NCI-H345 (cell line): ENCODE measurements at places on chromosomes 7 and 10.
A peak's percentile ranks its signal among the peaks of the same experiment; 100 is the strongest.

DNA sequence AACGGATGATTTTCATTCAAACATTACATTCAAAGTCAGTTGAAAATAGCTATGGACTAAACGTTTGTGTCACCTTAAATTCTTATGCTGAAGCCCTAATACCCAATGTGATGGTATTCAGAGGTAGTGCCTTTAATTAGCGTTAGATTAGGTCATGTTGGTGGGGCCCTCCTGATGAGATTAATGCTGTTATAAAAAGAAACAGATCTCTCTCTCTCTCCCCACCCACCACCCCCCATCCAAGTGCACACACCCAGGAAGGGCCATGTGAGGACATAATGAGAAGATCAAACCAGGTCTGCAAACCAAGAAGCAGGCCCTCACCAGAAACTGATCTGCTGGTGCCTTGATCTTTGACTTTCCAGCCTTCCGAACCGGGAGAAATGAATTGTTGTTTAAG lies 44.2 kb downstream of the ZNF438 start:
- no peak for DNase-seq

DNA sequence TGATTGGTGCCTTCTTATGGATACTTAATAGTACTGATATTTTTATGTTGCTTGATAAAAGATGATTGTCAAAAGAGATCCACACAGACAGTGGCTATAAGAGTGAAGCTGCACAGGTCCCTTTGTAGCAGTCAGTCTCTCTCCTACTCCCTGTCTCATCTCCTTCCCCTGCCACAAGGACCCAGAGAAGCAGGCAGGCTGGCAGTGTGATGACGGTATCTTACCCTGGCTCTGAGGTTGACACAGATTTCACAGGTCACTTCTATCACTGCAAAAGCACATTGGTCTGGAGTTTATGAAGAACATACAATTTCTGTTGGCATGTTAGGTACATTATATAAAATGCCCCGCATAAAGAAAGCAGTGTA lies 64.4 kb upstream of the AHR start:
- DNase-seq = no peak

DNA sequence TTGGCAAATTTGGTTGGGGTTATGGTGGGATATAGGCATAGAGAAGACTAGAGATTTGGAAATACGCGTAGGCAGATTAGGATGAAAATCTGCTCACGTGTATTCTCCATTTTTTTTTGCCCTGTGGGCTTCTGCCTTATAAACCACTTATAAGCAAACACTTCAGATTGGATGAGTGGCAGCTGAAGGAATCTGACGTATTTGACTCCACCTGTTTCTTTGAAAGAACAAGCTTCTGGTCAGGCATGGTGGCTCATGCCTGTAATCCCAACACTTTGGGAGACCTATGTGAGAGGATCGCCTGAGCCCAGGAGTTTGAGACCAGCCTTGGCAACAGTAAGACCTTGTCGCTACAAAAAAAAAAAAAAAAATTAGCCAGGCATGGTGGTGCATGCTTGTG lies 5.1 kb downstream of the STK31 start:
- no peak for DNase-seq

DNA sequence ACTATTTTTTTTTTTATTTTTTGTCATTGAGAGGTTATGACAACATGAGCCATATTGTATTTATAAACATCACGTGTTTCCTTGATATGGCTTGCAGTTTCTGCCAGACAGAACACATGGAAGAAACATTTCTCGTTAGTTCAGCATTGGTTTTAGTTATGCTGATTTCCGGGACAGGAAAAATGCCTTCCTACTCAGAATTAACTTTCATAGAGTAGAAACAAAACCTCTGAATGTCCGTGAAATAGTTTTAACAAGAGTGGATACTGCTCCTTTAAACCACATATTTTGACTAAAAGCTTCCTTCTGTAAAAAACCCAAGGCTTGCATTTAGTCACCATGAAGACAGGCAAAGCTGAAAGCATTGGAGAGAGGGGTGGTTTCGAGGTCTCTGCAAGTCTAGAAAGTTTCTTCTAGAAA lies 240.4 kb downstream of the KIAA1217 start:
- no peak for DNase-seq

DNA sequence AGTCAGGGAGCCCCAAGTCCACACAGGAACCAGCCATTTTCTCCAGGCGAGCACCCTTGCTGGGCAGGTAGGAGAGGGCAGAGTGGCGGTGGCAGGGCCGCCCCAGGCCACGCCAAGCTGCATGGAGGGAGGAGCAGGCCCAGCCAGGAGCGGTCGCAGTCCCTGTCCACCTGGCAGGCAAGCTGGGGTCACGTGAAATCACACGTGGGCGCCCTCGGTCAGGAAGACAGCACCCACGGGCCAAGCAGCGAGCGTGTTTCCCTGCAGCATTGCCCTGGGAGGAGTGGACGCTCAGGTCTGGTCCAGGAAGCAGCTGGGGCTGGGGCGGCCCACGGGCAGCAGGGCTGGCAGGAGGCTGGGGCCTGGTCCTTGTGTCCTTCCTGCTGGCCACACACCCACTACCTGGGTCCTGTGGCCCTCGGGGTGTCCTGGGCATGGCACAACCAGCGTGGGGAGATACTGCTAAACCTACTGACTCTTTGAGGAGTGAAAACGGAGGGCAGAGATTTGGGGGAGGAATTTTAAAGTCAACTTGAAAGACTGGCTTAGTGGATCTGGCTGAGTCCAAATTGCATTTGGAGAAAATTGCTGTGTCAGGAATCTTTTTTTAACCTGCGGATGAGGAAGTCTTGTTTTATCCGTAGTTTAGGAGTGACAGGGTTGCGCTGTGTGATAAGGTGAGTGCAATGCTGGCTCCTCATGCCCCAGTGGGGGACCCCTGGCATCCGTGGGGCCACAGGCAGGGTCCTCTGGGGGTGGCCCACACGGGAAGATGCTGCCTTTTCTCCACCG lies 12.2 kb upstream of the ADGRA1 start:
- DNase-seq = no peak

DNA sequence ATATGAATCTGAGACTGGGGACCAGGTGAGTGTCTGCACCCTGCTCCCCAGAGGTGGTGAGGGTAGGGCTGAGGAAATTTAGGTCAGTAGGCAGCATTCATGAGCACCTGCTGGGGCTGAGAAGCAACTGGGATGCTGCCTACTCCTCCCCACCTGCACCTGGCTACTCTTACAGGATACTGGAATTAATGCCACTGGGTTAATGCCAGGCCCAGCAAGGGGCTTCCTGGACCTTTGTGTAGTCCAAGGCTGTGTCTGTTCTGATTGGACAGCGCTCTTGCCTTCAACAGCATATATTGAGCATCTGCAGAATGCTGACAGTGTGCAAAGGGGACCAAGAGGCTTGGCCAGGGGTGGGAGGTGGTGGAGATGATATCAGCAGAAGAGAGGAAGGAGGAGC lies 32.1 kb downstream of the ADCYAP1R1 start:
- DNase-seq = no peak

GRCh38 chr7:111863269-111863668 lies 301.0 kb upstream of the IMMP2L start:
- no peak for DNase-seq

DNA sequence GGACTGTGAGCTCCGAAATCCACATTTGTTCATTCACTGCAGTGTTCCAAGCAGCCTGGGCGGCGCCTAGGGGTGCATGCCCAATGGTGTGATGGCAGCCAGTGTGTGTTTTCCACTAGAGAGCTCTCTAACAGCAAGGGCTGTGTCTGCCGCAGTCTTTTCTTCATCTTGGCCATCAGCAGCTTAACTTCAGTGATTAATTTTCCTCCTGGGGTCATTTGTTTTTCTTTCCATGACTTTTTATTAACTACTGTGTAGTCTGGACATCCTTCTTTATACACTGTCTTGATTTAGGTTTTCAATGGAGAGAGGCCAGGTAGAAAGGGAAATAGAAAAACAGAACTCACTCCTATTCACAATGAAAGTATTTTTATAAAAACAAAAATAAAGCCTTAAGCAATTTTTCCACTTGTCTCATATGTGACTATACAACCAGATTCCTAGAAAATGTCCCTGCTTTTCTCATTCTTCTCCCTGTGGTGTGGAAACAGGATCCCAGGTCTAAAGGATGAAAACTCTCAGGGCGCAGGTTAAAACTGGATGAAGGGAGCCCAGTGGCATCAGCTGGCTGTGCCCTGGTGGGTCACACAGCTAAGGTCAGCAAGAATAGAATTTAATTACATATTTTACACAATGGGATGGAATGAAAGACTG lies 176.8 kb downstream of the PKD1L1 start:
- DNase-seq = no peak

DNA sequence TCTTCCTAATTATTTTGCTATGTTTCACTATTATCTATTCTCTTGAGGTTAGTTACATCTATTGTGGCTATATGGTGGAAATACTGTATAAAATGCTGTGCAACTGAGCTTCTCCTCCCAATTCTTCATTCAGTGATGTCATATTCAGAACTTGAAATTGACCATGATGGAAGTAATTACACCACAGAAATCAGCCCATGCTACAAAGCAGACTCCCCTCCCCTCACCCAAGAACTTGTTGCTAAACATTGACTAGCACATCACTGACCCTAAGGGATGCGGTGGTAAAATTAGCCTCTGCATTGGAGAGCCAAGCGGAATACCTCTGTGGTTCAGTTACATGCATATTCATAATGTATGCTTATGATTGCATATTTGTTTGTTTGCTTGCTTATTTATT lies 8.8 kb downstream of the CALD1 start:
- no peak for DNase-seq

DNA sequence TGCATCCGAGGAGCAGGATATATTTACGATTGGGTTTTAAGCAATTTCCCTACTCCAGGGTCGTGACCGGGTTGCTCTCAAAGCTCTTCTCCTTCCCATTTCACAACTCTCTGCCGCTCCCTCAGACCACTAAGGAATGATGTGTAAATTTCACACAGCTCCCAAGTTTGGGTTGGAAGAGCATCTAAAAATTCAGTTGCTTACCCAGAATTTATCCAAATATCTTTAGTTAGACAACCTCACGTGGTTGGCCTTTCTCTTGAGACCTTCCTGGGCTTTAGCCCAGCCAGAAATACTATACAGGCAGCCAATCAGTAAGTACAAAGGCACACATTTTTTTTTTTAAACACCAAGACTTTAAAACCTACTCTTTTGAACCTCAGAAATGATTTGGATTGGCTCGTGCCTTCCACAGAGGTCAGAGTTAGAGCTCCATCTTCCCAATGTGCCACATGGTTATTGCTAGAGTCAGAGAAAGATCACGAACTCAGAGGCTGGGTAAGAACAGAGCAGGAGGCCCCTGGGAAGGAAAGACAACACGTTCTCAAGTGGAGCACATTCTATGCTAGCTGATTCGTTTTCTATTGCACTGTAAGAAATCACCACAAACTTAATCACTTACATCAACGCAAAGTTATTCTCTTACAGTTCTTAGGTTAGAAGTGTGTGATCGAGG lies 335.4 kb upstream of the MGMT start:
- DNase-seq = no peak

GRCh38 chr7:127751062-127751461 lies 99.1 kb downstream of the SND1 start:
- DNase-seq = peak; percentile 6

DNA sequence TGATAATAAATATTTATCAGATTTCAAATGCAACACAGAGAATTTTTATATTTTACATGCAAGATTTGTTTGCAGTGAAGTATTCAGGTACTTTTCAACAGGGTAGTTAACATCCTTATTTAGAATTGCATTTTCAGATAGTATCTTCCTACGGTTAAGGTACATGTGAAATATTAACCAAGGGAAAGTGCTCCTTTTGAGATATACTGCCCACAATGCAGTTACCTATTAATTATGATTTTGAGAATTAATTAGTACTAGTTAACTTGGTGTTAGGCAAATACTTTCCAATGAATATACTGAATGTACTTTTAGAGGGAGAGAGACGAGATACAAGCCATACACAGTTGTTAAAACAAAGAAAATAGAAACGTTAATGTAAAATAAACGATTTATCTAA lies 206.2 kb upstream of the YAE1 start:
- DNase-seq = no peak

DNA sequence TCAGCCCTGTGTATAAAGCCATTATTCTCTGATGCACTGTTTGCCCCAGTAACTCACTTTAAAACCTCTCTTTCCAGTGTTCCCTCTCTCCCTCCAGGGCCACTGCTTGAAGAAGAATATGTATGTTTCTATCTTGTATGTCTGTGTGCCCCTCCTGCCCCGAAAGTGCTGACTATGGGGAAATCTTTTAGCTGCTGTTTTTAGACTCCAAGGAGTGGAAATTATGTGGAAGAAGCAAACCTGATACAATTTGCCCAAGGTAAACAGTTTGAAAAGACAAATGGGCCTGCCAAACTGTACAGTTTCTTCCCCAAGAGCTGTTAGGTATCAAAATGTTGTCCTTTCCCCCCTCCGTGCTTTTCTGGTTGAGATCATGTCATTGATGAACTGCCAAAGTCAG lies 3.4 kb downstream of the ADRA2A start:
- no peak for DNase-seq

DNA sequence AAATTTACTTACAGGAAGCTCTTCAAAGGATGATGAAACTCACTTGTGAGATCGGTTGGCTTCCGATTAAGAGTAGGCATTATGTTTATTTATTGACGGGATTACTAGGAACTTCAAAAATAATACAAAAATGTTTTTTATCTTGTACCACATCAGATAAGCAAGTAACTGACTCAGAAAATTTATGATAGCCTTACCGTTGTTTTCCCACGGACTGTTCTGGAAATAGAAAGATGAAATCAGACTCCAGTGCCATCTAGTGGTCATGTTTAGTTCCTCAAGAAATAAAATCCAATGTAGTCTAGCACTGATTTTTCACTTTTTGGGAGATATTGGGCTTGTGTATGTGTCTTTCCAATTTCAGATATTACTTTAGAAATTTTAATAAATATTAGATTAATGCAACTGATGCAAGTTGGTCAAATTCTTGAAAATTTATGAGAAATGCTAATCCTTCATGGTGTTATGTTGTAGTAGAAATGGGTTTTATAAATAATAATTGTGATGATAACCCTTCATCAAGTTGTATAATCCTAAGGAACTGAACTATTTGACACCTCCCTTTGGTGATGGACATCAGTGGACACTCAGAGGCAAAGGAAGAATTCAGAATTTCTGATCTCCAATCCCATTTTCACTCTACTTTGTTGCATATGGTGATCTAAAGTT lies 168.8 kb downstream of the TMEM26 start:
- DNase-seq = peak; percentile 56

DNA sequence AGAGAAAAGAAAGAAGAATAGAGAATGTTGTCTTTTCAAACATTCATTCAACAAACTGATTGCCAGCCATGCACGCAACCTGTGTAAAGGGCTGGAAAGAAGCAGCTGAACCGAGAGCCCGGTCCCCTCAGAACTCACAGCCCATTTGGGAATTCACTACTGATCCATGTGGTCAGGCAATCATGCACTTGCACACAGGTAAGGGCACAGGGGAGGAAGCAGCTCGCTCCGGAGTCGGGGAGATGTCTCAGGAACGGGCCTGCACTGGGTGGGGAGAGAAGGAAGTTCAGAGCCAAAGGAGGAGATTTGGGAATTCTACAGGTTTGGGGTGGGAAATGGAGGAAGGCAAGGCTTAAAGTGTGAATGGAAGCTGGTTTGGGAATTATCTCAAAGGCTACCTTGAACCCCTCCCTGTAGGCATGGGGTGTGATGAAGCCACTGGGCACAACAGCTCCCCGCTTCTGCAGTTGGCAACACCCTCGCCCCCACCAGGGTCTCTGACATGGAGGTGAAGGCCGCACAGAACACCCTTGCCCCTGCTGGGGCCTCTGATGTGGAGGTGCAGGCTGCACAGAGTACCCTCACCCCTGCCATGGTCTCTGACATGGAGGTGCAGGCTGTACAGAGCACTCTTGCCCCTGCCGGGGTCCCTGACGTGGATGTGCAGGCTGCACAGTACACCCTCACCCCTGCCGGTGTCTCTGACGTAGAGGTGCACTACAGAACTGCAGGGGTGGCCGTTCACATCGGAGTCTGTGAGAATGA lies 194.4 kb upstream of the RNF32 start:
- no peak for DNase-seq
